Inflammatory macrophage treated with lipopolysaccharide for 4 hours (primary cell): ENCODE measurements at places on chromosomes 3 and 15.

DNA sequence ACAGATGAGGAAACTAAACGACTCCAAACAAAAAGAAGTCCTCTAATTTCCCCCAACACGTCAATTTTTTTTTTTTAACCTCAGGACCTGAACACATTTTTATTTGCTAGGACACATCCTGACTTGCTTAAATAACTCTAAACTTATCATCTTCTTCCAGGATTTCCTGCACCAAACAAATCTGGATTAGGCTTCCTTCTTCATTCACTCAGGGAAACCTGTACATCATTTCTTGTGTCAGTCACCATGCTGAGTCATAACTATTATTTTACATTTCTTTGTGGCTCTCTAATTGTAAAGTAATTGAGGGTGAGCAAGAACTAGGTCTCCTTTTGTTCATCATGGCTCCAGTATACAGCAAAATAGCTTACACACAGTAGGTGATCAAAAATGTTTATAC is 433.4 kb upstream of the GBE1 start:
- no peak for DNase-seq

DNA sequence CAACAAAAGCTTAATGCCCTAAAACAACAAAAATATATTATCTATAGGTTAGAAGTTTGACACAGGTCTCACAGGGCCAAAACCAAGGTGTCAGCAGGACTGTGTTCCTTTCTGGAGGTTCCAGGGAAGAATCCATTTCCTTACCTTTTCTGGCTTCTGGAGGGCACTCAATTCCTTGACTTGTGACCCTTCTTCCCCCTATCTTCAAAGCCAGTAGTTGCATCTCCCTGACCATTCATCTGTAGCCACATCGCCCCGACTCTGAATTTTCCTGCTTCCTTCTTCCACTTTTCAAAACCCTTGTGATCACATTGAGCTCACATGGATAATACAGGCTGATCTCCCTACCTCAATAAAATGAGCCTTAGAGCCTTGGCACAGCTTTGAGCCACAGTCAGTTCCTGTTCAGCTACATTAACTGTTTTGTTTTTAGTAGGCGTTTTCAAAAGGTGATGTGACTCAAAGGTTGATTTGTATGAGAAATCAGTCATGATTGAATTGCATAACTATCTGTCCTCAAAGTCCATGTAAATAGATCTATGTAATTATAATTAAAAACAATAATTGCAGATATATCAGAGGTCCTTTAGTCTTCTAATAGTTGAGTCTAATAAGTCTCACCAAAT is 12.4 kb downstream of the PFN2 start:
- peak; percentile 19 for DNase-seq

GRCh38 chr15:80825361-80826030 is 46.3 kb downstream of the CEMIP start:
- no peak for DNase-seq

GRCh38 chr3:10581251-10581650 is 75.9 kb upstream of the ATP2B2 start:
- no peak for DNase-seq

- no peak for DNase-seq
Measured at GRCh38 chr15:84914351-84914750, 29.9 kb downstream of the SLC28A1 start.

DNA sequence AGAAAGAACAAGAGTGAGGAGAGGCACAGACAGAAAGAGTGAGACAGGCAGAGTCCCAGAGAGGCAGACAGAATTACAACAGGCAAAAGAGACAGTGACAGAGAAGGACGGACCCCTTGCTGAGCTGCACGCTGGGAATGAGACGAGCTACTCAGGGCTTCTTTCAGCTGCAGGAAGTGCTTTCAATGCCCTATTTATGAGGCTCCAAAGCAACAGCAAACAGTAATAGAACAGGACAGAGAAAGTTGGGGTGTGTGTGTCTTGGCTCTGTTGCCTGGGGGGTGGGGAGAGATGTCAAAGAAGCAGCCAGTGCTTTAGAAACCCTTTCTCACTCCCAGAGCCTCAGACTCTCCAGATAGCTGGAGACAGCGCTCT is 502 bp upstream of the TIMP4 start:
- DNase-seq = no peak

- DNase-seq = no peak
Measured at GRCh38 chr3:34955680-34956079, 683.6 kb upstream of the ARPP21 start.

DNA sequence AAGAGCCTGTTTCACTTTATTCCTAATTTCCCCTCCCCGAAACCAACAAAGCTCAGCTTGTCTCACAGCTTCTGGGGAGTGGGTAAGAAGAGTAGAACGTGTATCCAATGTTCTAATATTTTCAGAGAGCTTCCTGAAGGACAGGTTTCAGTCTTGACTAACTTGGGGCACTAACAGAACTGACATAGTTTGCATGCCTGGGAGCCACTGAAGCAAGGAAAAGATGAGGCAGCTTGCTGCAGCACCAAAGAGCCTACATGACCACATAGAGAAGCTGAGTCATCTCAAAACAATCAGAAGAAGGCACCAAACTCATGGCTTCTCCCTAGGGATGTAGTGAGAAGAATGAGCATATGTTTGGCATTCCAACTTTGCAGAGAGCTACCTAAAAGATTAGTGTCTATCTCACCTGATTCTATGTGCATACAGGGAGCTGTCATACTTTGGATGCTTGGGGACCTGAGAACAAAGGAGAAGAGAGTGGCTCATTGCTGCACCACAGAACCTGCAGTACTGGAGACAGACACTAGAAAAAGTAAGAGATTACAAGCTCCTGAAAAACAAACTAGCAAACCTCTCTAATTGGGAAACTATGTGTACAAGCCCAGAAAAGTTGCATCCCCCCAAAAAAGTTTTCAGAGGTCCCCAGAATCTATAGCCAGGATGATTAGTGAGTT is 86.9 kb downstream of the DCLK3 start:
- DNase-seq = no peak

GRCh38 chr3:180409170-180409569 is 192.8 kb upstream of the TTC14 start:
- DNase-seq = no peak

DNA sequence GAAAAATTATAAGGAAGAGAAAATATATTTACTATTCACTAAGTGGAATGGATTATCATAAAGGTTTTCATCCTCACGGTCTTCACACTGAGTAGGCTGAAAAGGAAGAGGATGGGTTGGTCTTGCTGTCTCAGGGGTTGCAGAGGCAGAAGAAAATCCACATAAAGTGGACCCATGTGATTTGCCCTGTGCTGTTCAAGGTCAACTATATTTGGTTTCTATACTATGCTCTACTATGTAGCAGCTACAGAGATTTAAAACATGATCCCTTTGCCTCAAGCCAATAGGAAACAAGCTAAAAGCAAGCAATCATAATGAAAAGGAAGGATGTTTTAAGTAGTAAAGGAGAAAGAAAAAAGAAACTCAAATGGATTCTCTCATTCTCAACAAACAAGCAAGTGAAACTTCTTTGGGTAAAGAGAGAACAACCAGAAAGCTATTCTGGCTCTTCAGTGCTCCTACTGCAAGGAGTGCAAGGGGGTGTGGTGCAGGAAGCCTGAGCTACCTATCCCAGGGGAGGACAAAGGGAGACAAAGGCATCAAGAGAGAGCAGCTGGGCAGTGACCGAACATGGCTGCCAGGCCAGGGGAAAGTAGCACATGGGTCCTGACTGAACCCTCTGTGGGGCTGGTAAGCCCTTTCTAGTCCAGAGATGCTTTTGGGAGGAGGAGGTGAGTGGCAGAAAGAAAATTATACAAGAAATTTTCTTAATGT is 35.9 kb downstream of the SFMBT1 start:
- DNase-seq = no peak

DNA sequence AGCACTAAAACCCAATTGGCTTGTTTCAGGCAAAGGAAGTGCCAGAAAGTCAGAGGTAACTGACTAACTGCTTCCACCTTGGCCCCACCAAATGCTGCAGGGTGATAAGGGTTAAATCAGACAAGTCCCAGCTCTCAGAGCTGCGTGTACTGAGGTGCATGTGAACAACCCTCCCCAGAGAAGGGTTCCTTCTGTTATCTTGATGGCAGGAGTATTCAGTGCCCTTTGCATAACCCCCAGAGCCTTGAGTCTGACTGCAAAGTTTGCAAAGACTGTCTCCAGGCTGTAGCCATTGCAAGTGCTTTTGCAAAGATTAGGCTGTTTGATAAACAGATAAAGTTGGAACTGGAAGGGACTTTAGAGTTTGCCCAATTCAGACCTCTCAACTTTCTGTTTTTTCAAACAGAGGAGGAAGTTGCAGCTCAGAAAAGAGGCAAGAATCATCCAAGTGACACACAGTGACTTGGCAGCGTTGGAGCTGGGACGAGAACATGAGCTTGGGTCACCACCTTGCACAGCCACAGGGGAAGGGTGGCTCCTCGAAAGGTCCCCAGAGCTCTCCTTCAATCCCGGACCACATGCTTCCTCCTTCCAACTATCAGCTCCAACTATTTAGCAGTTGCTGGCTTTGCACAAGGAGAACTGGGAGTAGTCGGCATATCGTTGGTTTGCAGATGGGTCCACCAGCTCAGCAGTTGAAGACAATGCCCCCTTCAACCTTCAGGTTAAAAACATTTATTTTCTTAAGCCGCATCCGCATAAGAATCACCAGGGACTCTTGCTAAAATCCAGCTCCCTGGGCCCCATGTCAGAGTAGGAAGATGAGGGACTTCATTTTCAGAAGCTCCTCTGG is 224.8 kb upstream of the HES1 start:
- peak; percentile 59 for DNase-seq

DNA sequence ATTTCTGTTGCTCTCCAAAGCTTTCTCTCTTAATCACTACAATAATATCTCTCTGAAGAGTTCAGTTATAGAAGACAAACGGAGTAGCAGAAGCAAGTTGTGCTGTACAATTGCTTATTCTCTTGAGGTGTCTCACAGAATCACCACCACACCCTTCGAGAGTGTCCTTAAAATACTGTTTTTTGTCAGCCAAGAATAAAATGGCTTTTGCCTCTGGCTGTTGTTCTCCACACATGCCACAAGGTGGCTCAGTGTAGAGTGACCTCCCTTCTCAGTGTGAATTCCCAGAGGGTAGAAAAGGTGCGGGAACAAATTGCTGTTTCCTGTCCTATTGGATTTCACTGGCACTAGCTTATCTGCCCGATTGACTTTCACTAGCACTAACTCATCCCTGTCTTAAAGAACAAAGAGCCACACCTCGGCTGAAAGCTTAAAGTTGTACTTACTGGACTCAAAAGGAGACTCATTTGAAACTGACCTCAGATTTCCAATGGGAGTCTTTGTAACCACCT is 134.2 kb upstream of the SATB1 start:
- DNase-seq = peak; percentile 55

DNA sequence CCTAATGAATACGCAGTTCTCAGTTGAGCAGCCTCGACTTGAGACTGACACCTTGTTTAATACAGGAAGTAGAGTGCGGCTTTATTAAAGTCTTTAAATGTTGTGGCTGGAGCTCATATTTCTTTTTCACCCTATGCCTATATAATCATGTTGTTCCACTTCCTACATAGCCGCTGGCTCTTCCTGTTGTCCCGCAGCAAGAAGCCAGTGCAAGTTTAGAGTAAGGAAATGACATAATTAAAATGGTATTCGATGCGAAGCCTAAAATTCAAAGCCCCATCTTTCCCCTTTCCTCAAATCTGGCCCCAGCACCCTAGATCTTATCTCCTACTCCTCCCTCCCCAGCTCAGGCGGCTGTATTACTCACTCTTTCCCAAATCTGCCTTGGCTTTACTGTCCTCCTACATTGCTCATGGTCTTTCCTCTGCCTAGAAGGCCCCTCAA is 7.5 kb upstream of the PHLDB2 start:
- DNase-seq = no peak

DNA sequence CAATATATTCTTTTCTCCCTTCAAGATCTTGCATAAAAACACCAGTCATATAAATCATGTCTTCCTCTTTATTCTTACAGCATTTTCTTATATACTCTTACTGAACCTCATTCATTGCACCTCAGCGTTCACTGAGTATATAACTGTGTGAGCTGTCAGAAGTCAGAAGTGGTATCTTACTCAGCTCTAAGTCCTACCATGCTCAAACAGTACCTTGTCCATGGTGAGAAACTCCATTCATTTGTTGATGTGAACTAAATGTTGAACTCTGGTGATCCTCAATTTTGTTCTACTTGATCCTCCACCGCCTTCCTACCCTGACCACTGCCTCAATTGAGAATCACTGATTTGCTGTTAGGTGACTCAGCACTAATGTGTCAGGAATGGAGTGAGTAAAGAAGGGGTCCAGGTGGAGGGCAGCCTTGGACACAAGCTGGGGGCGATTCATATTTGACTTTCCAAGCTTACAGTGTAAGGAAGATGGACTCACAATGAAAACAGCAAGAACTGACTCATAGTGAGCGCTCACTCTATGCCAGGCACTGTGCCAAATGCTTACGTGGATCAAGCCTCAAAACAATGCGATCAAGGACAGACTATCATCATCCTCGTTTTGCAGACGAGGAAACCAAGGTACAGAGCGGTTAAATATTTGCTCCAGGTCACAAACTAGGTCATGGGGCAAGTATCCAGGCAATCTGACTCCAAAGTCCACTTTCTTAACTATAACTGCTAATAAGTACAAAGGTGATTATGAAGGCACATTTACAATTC is 13.5 kb upstream of the ZFYVE19 start:
- DNase-seq = peak; percentile 31

DNA sequence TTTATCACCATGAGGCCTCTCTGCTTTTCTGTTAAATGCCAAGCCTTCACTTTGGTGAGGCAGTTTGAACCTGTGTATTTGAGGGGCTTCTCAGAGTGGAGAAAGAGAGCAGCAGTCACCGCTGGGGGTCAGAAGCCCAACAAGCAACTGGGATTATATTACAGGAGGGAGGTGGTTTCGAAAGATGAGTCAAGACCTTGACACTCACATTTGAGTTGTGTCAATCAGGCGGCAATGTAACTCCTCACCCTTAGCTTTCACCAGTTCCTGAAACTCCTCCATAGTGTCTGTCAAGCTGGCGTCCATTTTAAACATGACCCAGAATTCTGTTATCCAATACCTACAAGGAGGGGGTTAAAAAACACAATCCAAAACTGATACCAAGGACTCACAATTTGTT is 46.5 kb downstream of the RASGRP1 start:
- DNase-seq = no peak

DNA sequence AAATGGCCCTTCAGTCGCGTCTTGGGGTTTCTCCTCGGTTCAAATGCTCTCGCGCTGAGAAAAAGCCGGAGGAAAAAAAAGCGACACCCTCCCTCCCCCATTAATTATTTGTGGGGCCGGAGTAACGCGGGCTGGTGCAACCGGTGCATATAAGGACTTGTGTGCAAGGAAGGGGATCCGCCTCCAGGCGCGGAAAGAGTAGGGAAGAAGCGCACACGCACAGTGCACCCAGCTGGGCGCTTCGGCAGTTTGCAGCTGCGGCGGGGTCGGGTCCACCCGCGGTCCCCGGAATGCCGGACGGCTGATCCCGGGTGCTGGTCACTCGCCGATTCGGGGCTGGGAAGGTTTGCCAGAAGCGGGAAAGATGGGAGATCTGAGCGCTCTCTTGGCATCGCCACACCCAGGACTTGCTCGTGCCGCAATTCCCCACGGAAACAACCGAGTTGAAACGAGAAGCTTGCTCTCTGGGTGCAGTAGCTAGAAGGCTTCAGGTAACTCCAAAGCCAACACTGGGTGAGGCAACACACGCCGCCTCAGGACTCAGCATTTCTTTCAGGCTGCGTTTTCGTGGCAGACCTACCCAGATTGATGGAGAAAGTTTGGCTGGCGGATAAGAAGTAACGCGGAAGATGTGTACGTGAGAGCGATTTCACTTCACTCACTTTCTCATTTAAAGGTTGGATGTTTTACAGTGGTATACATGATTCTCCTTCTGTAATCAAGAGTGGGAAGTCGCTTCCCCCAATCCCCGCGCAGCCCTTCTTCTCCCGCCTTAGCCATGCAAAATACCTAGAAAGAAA is 720 bp upstream of the TNIK start:
- DNase-seq = peak; percentile 61
